ENCODE measurements at places on chromosomes 6 and 20.

DNA sequence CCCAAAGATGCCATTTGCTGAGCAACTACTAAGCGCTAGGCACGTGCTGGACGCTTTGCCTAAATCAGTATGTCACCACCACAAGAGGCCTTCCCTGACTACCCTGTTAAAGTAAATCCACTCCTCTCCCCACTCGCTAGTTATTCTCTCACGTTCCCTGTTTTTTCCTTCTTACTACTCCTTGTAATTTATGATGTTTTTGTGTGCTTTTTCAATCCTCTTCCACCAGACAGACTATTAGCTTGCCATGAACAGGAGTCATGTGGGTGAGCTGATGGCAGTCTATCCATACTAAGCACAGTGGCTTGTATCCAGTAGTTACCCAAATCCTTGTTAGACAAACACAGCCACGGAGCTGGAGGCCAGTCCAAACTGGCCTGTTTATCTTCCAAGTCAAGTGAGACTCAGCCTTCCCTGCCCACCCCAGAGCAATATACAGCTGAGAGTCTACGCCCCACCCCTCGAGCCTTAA is 41.2 kb downstream of the C6orf132 start:
- peak; percentile 49 for DNase-seq

DNA sequence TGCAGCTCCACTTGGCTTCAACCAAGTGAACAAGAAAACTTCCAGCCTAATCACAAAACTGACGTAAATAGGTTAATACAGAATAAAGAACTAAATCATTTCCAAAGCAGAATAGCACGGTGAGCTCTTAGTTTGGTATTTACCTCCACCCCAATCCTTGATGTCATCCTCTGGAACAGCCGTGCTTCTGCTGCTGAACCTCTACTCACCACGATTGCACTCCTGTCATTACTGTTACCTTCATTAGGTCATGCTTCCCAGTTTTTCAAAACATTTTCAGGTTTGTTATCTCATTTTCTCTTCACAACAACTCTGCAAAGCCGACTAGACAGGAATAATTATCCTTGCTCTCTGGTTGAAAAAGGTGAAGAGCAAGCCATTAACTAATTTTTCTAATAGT is 15.6 kb upstream of the PLEKHG1 start:
- no peak for DNase-seq

DNA sequence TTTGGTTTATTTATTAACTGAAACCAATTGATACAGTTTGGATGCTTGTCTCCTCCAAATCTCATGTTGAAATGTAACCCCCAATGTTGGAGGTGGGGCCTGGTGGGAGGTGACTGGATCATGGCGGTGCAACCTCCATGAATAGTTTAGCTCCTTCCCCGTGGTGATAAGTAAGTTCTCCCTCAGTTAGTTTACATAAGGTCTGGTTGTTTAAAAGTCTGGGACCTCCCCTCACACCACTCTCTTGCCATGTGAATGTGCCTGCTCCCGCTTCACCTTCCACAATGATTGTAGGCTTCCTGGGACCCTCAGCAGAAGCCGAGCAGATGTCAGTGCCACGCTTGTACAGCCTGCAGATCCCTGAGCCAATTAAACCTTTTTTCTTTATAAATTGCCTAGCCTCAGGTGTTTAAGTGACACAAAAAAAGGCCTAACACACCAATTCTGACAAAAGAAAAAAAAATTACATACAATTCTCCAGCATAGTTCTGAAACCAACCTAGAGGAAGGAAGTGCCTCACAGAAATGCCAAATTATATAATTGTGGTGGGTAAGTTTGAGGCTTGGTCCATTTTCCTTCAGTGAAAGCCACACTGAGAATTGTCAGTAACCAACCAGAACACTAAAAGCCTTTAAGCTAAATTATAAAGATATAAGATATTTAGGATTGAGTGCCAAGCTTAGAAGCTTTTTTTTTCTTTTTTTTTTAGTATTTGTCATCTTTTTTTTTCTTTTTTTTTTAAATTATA is 15.0 kb downstream of the MAP7 start:
- no peak for DNase-seq

DNA sequence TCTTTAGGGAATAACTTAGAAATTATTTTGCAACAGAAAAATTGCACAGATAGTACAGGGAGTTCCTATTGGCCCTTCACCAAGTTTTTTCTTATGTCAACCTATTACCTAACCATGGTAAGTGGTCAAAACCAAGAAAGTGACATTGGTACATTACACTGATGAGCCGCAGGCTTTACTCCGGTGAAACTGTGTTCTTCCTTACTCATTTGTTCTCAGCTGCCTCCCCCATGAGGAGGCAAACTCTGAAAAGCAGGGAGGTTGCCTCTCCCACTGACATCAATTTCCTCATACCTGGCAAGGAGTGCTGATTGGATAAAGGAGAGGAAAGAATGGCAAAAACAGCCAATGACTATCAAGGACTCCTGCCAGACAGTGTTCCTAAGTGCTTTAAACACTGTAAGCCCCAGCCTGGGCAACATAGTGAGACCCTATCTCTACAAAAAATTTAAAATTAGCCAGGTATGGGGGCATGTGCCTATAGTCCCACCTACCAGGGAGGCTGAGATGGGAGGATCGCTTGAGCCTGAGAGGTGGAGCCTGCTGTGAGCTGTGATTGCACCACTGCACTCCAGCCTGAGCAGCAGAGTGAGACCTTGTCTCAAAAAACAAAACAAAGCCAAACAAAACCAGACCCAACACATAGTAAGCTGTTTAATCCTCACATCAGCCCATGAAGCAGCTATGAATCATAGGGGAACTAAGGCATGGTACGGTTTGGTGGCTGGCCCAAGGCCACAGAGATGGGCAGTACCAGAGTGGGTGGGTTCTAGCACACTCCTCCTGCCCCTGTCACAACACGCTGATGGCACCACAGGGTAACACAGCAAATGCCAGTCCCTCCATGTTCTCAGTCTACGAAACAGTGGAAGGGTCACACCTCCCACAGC is 24.7 kb downstream of the C20orf203 start:
- peak; percentile 72 for DNase-seq

DNA sequence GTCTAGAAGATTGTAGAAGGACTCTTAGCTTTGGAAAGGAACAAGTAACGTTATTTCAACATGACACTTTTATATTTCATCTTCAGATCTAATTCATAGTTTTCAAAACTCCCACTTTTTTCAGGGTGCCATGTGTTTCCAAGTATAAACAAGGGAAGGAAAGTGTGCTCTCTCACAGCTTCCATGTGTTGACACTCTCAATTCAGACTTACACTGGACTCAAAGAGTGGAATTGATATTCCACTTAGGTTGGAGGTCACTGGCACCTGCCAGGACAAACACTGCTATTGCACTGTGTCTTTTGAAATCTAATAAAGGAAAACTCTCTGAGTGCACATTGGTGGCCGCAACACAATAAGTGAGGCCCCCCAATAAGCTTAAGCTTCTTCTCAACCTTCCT is 22.5 kb upstream of the SAMD3 start:
- no peak for DNase-seq

GRCh38 chr20:24746351-24746685 is 202.8 kb upstream of the CST7 start:
- DNase-seq = no peak

DNA sequence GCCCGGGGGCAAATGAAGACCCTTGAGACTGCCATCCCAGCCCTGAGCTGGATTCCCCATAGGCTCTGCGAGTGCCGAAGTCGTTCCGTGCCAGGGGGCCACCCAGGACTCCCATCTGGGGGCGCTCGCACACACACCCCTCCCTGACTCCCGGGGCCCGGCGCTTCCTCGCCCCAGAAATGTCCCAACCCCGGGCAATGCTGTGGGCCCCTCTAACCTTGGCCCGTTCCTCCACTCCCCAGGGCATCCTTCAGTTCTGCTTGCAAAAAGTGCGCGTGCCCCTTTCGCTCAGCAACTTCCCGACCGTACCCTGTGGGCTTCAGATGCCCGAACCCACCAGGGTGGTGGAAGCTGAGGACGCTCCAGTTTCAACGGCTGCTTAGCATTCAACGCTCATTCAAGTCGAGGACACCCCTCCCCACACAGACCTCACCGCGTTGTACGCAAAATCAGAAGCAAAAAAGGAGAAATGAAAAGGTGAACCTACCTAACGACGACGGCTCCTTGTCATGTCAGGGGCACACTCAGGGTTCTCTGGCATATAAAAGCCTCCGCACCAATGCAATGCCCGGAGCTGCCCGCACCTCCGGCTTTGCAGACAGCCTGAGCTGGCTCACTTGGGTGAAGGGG is 25.3 kb downstream of the RIPOR2 start:
- DNase-seq = peak; percentile 24

GRCh38 chr6:22043284-22043962 is 253.4 kb downstream of the PRL start:
- DNase-seq = no peak

GRCh38 chr6:137045222-137045789 is 541 bp upstream of the IL20RA start:
- DNase-seq = no peak

DNA sequence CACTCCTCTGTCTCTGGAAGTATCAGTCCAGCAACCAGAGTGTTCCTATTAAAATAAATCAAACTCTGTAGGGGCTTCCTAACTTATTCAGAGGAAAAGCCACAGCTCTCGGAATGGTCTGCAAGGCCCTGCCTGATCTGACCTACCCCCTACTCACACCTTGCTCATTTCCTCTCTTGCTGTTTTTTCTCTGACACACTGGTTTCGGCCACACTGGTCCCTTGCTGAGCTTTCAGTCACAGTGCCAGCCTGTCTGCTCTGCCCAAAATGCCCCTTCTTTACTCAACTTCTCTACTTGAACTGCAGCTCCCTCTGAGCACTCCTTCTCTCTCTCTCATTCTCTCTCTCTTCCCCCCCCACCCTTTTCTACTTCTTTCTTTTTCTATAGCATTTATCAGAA is 430.2 kb downstream of the UTRN start:
- no peak for DNase-seq
